ENCODE measurements at places on chromosomes 6 and 20.

DNA sequence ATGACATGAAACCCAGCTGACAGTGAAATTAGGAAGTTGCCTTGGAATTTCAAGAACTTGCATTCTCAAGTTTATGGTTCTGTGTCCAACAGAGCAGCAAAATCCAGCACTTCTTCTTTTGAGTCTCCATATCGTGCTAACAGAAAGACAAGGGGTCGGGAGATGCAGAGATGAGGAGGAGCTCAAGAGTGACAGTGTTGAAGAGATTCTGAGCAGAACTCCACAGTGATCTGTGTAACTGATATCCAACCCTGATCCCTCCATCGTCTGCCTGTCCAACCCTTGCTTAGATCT lies 21.2 kb upstream of the BTN1A1 start:
- no peak for ATAC-seq

- ATAC-seq, result no peak
These were observed 262.0 kb downstream of the PAX1 start for GRCh38 chr20:21967481-21967880.

GRCh38 chr20:13659288-13659687 lies 20.6 kb upstream of the TASP1 start:
- ATAC-seq, result no peak

GRCh38 chr6:30480536-30481156 lies 8.7 kb upstream of the HLA-E start:
- peak; percentile 82 for ATAC-seq

GRCh38 chr6:7142918-7143475 lies 35.2 kb downstream of the RREB1 start:
- no peak for ATAC-seq

Data from activated T-helper 17 cell treated with anti-CD3 and anti-CD28 coated beads, Interleukin-2, amount 50 U/mL, for 72 hours (primary cell).